ENCODE measurements at places on chromosomes 11 and 22. TPM values are rescaled to one million over a fixed set of nuclear protein-coding genes. Genes with fewer than 3 reads are reported as not detected.

- no peak for DNase-seq
Observed at GRCh38 chr11:1667121-1667850, 29.7 kb upstream of the KRTAP5-6 start.

DNA sequence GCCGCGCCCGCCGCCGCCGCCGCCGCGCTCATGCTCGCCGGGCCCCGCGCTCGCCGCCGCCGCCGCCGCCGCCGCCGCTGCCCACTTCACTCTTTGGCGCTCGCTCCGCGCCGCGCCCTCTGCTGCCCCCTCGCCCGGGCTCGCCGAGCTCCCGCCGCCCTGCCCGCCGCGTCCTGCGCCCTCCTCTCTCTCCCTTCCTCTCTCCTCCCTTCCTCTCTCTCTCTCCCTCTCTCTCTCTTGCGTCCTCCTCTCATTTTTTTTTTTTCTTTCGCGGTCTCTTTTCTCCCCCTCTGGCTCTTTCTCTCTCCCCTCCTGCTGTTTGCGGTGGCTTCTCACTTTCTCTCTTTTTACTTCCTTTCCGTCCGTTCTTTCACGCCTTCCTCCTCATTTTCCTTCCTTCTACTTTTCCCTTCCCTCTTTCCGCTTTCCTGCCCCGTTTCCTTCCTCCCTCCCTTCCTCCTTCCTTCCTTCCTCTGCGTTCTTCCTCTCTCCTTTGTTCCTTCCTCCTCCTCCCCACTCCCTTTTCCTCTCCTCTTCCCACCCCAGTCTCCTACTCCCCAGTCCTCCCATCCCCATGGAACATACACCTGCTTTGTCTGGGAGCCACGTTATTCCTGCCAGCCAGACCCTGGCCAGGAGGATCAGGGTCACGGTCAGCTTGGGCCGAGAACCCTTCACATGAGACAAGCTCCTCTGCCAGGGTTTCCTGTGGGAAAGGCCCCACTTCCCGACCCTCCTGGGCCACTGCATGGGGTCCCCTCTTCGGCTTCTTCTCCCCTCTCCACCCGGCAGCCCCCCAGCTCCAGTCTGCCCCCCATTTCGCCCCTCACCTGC, 19.3 kb upstream of the SHISAL1 start:
- peak; percentile 72 for DNase-seq

DEPDC7 gene
- 2.0 TPM for total RNA-seq

OR8A1 gene
- not detected for total RNA-seq

GRCh38 chr11:100753571-100753970, 66.5 kb downstream of the ARHGAP42 start:
- DNase-seq = no peak
